ENCODE measurements at places on chromosomes 3 and 15.

DNA sequence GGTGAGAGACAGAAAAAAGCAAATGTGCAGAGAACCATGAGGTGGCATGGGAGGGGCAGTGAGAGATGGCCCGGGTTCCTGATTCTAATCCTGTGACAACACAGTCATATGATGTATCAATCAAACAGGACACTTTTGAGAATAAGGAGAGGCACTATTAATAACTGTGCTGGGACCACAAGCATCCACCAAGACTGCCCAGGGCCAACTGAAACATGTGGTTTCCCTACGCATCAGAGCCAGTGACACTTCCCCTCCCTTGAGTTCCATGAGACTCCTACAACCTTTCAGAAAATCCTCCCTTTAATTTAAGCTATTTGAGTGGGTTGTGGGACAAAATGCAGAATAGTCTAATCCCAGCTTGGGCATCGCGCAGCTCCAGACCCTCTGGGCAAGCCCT, 17.4 kb downstream of the SH3BP5 start:
- no peak for DNase-seq

GRCh38 chr3:195411836-195412235, 31.0 kb downstream of the ACAP2 start:
- no peak for DNase-seq

- no peak for DNase-seq
Observed at GRCh38 chr15:94252906-94253491, 21.6 kb downstream of the MCTP2 start.

DNA sequence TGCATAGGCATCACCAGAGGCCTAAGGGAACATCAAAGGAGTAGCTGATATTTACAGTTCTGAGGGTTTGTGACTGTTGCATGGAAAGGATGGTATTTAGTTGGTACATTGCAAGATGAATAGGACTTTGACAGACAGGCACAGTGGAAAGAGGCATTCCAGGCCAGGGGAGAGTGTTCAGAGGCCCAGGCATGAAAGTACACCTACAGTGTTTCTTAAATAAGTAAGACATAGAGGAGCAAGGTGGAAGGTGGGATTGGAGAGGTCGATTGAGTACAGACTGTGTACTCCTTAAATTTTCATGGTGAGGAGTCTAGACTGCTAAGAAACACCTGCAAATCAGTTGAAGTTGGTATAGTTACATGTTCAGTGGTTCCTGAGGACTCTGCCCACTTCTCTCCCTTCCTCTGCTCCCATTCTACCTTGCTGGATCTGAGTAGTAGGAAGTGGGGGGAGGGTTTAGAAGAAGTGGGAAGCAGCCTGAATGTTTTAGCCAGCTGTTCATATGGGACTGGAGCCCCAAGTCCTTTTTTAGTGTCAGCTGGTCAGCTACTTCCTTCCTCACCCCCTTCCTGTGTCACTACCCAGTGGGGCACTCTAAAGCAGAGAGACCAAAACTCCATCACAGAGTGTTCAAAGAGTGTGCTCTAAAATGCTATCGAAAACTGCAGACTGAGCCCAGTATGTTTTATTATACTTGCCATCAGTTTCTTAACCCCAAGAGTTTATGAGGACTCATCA, 14.0 kb downstream of the KLHL18 start:
- DNase-seq: no peak

DNA sequence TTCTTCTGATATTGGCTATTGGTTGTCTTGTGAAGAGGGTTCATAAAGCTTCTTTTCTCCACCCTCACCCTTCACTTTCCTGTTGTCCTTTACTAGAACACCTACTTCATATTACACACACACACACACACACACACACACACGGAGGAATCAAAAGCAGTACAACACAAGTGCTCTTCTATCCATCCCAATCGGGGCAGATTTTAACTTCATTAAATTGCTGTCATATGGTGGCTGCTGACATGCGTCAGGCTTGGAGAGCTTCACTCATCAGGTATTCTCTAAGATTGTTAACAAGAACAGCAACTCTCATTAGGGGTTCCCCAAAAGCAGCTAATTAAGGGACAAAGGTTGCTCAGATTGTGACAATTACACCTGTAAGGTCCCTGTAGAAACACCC, 239.1 kb upstream of the MEIS2 start:
- no peak for DNase-seq

GRCh38 chr3:127011270-127011992, 28.5 kb downstream of the PLXNA1 start:
- peak; percentile 77 for DNase-seq

DNA sequence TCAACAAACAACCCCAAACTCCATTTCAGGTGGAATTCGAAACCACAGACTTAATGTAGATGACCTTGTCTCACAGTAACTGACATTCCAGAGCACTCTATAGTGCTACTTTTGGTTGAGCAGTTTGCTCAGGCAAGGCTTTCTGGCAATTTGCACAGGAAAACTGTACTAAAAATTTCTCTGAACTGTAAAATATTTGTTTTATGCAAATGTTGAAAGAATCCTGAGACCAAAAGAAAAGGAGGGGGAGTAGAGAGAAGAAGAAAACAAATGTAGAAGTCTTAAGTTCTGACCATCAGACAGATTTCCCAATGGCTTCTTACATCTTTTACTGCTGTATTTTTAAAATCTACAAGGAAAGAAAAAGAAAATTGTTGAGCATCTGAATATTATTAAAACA, 53.5 kb downstream of the DTWD1 start:
- no peak for DNase-seq

DNA sequence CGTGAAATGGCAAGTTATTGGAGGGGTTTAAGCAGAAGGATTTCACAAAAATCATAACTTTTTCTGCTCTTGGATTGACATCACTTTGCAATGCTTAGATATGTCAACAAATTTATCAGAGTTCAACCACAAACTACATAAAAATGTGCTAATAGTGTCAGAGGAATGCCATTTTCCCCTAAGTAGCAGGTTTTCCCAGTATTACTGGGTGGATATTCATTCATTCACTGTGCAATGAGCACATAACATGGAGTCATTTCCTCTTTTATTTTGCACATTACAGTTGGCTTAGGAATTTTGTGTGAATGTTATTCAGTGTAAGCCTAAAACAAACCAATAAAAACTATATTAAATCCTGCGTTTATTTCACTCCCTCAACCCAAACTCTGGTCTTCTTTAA, 537.3 kb upstream of the MCTP2 start:
- DNase-seq: no peak

- no peak for DNase-seq
Observed at GRCh38 chr15:65292938-65293518, 2.8 kb upstream of the RNU5A-1 start.

DNA sequence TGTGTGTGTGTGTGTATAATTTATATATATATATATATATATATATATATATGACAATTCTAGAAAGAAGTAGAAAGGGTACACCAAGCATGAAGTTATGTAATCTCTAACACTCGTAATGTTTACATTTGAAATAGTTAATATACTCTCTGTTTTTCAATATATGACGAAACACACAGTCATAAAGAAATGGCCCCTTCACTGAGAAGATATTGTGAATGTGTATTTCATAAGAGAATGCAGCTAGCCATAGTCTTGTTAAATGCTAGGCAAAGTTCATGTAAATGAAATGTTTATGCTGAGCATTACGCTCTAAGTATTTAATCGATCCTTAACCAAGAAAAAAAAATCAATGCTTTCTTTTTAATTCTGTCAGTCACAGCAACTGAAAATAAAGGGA, 154.7 kb upstream of the TSPAN3 start:
- DNase-seq: no peak

DNA sequence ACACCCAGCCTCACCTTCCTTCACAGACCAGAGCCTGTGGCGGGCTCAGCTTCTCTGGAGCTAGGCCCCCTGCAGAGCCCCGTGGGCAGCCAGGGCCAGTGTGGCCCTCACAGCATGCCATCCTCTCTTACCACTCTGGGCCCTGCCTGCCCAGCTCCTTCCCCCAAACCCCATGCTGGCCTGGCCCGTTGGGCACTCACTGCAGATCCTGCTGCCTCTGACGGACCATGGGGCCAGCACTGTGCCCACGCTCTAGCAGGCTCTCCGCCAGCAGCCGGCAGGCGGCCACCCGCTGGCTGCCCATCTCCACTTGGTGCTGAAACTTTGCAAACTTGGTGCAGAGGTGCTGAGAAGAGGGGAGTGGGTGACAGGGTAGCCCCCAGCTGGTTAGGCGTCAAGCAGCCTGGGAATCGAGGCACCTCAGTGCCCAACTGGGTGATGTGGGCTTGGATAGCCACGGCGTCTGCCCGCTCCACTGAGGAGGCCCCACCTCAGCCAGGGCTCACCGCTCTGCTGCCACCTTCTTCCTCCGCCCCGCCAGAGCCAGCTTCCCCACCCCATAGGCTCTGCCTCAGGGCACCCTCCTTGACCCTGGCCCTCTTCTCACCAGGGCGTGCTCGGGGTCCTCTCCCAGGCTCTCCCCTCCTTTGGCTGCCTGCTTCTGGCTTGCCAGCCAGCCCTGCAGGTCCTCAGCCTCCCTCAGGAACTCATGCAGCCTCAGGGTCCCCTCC, 22.5 kb downstream of the SPTBN5 start:
- no peak for DNase-seq

- DNase-seq: no peak
Observed at GRCh38 chr3:58034738-58035523, 26.7 kb downstream of the FLNB start.

DNA sequence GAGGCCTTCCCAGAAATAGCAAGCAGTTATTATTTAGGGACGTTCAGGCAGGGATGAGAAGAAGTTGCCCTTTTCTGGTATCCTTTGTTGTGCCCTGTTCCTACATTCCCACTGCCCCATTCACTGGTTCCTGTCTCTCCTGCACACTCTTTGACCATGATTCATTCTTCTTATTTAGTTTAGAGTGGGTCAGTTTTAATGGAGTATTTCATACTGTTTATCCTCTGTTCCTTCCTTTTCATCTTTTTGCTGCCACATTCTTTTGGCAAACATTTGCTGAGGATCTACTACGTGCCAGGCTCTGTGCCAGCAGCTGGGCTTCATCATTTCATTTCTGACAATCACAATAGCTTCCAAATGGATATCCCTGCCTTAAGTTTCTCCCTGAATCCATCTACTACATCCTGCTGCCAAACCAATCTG, 11.8 kb upstream of the EID1 start:
- DNase-seq: no peak

DNA sequence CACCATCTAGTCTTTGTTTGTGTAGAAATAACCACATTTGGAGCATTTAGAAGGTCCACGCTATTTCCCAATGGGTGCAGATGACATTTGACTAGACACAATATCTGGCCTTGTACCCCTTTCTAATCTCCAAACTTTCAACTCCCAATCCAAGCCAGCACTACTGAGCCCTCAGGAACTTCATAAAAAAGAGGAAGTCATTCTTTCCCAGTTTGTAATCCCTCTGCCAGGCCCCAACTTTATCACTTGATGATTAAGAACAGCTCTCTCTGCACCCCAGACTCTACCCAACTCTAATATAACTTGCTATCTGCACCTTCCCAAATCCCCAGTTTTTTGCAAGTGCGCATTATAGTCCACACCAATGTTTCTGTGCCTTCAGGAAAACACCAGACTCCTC, 170.2 kb downstream of the KCNMB2 start:
- DNase-seq: no peak

DNA sequence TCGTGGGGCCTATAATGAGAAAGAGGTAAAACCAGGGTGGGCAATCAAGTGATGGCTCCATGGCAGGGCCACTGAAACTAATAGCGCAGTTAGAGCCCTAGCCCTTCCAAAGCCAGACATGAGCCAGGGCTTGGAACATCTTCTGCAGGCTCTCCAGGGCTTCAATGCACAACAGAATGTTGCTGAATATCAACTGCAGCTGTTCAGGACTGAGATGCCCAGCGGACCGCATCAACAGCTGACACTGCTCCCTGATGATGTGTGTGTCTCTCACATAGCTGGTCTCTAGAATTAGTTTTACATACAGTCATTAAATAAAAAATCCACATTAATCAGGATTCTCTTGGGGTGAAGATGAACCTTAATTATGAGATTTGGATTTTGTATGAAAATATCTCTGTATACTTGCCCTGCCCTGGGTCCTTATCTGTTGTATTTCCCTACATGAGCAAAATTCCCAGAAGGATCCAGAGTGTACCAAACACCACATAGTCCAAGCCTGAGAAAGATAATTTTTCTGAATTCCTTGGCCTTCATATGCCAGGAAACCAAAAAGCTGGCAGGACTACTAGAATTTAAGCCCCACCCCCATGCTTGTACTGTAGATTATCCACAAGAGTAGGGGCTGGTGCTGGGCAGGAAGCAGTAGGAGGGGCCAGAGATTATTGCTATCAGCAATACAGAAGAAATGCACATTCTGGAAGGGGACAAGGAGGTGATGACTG, 7.7 kb upstream of the GOLGB1 start:
- peak; percentile 12 for DNase-seq

GRCh38 chr3:45137656-45138181, 8.5 kb downstream of the CDCP1 start:
- no peak for DNase-seq

DNA sequence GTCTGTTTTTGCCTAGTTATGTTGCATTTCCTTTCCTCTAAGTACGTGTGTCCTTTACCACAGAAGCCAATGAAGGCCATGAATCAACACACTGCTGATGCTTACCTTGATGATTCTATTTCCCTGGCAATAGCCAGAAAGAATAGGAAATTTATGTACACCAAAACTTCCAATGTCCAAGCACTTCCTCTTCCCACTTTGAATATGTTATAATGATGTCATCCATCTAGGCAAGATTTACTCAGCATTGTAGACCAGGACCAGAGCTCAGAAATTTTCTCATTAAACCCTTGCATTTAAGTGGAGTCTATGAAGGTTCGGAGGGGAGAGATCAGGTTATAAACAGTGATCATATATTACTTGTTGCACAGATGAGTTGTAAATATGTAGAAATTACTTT, 126.0 kb downstream of the THRB start:
- no peak for DNase-seq

DNA sequence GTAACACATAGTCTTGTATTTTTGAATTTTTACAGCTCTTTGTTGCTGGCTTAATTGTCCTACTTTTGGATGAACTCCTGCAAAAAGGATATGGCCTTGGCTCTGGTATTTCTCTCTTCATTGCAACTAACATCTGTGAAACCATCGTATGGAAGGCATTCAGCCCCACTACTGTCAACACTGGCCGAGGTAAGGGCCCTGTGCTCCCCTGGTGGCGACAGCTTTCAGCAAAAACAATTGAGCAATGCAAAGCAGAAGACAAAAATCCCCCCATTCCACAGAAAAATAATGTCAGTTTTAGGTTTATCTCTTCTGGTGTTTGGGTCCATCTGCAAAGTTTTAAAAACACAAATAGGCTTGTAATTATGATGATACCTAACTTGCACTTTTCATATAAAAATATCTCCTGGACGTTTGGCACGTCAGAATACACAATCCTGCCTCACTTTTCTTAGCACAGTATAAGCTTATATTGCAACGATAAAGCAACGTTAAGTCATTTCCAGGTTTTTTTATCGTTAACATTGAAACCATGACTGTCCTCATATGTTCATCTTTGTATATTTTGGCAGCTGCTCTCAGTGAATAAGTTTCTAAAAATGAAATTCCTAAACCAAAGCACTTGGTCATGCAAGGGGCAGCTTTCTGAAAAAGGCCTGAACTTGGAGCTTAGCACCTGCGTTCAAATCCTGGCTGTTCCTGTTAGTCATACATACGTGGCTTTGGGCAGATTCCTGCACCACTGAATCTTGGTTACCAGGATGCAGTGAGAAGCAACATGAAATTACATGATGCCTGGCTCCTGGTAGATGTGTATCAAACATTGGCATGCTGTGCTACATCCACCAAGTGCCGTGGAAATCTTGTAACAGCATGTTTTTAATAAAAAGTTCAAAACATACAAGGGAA, 8.5 kb downstream of the SEC61A1 start:
- DNase-seq: no peak

- DNase-seq: no peak
Observed at GRCh38 chr3:143856252-143856970, 8.1 kb upstream of the SLC9A9 start.

Data from BE2C (cell line).